ENCODE measurements at places on chromosomes 1 and 21.

- no peak for DNase-seq
Measured at GRCh38 chr1:91393042-91393441, 11.6 kb downstream of the HFM1 start.

- no peak for DNase-seq
Measured at GRCh38 chr1:84198832-84199231, 54.8 kb downstream of the PRKACB start.

- DNase-seq = no peak
Measured at GRCh38 chr1:171881442-171881841, 40.1 kb downstream of the DNM3 start.

DNA sequence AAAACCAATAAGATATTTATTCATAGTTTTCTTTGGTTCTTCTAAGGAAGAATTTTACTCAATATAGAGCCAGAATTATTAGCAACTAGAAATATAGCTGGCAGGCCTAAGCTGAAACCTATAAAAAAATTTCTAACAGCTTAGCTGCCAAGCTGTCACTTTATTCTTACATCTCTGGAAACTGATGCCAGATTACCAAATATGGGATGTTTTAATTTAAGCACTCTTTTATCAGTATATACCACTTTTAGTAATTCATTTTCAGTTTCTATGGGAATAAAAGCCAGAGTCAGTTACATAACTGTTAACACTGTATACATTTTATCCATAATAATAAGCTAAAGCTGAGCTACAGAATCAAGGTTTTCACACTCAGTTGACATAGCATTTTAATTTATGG, 68.7 kb upstream of the MPC2 start:
- DNase-seq = no peak

Data from COR-L47 (cell line).